ENCODE measurements at places on chromosomes 16 and 17.

DNA sequence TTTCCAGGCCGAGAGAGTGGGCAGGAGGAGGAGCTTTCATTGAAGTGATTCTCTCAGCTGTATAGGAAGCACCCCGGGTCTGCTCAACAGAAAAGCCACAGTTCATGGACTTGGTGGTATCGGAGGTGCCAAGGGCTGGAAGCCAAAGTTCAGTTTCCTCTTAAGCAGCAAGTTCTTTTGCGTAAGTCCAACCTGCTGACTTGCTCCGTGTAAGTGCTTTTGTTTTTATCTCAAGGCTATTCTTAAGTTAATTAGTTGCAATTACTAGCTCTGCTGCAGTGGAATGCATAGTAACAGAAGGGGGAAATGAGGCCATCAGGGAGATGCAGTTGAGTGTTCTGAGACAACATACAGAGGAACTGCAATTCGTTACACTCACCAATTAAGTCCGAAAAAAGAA, 44.6 kb downstream of the SMIM36 start:
- no peak for DNase-seq

GRCh38 chr16:28285649-28286048, 6.7 kb upstream of the SBK1 start:
- no peak for DNase-seq

DNA sequence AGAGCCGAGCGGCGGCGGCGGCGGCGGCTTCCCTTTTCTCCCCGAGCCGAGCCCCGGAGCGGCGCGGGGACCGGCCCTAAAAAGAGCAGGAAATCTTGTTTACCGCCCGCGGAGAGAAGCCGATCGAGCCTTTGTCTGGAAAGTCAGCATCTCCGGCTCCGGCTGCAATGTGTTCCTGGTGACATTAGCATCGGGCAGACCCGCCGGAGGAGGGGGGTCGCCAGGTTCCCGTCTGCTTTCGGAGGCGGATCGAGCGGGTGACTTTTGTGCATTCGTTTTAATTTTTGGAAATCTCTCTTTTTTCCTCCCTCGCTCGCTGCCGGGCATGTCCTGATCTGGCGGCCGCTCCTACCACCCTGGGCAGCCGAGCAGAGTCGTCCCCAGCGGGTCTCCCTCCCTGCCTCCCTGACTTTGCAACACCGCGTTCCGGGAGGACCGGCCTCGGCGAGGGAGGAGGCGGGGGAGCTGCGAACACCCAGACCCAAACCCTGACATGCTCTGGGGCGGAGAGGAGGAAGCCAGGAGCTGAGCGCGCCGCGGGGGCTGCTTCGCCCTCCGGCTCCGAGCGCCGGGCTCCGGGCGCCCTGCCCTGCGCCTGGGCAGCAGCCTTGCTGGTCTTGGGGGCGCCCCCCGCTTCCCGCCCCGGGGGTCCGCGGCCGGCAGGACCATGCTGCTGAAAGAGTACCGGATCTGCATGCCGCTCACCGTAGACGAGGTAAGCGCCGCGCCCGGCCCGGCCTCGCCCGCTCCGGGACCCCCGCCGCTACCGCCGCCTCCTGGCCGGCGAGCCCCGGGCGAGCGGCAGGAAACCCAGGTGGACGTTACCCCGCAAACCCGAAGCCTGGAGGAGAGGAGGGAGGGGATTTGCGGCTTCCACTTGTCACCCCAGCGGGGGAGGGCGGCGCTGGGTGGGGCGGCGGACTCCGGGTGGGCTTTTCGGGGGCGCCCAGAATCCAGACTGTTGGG, 690 bp downstream of the PITPNC1 start:
- peak; percentile 69 for DNase-seq

DNA sequence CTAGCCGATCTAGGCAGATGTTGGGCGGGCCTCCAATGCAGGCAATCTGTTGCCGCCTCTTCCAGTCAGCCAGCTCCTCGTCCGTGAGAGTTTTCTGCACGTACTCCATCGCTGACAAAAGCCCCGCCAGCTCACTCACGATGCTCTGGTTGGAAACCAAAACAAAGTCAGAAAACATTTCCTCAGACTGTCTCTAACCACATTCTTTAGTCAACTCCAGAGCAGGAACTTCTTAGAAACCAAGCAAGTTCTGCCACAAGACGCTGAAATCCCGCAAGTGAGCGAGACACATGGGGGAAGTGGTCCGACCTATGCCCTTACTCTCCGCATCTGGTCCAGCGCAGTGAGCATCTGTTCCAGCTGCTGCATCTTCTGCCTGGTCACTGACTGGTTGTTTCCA, 49.1 kb downstream of the STAT5A start:
- peak; percentile 87 for DNase-seq

DNA sequence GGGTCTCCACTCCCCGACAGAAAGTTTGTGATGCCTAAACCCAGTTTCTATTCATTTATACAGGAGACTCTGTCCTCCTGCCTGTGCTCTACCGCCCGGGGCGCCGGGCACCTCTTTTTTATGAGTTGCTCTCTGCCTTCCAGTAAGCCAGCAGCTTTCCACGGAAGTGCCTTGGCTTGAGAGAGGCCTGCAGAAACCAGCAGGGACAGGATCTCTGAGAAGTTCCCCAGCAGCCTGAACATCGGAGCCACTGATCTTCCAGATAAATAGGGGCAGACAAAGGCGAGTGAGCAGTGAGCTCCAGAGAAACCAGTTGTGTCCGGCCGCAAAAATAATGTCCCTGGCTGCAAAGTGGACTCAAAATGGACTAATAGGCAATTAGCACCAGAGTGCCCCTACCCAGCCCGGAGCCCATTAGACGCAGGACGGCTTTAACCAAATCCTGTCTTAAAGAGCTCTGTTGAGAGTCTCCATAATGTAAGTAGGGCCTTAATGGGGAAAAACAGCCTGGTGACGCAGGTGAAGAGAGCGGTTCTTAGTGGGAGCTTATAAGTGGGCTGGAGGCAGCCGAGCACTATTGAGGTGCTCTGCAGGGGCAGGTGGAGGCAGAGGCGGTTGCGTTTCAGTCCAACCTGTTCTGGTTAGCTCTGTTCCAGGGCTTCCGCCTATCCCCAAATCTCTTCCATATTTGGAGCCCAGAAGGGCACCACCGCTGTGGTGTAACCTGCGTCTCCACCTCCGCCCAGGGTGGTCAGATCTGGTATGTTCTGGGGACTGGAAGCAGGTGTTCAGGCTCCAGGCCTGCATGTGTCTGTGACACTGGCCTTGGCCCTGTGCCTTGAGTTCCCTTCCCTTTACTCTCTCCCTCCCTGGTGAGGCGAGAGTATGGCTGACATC, 74.1 kb downstream of the NT5M start:
- DNase-seq = no peak

DNA sequence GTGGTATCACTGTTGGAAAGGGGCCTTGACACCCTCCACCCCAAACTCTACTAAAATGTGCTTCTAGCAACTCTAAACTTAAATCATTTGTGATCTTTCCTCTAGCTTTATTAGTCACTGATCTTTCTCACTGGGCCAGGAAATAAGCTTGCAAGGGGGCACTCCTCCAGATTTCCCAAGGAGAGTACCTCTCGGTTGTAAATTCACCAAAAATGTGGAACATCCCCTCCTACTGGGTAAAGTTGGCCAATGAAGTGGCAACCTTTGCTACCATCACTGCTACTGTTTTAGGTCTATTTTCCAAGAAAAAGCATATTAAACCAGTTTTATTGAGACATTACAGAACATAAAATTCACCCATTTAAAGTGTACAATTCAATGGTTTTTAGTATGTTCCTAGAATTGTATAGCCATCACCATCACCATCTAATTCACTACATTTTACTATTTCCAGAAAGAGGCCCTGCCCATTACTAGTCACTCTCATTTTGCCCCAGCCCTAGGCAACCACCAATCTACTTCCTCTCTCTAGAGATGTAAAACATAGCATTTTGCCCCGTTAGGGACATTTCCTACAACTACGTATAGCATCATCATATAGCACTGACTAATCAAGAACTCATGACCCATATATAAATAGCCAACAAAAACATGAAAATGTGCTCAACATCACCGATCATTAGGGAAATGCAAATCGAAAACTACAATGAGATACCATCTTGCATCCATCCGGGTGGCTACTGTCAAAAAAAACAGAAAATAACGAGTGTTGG, 44.6 kb upstream of the ADCY9 start:
- DNase-seq = no peak
